ENCODE measurements at places on chromosomes 2 and 18.

DNA sequence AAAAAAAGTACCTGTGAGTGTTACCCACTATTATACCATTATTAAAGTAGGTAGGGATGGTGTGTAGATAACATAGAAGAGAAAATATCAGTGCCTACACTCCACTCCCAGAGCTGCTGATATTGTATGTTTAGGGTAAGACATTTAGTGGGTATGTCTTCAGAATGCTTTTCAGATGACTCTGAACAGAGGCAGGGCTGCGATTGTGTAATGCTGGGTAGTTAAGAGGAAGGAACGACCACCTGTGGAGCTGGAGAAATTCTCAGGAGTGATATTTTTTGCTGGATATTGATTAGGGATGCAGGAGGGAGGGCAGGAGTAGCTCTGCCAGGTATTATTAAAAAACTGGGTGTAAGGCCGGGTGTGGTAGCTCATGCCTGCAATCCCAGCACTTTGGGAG, 2.8 kb downstream of the CNOT11 start:
- no peak for DNase-seq

GRCh38 chr2:184367211-184367610, 231.1 kb upstream of the ZNF804A start:
- no peak for DNase-seq

DNA sequence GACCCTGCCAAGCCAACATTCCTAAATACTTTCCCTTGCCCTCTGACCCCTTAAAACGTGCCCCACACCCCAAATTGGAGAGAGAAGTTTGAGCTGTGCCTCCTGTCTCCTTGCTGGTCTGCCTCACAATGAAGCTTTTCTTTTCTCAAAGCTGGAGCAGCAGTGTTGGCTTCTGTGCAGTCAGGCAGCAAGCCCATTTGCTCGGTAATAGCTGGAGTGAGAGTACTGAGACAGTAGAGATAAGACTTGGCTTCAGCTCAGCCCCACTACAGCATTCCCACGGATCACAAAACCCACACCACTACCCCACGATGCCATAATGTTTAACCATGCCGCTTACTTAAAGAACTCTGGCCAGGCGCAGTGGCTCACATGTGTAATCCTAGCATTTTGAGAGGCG, 73.0 kb downstream of the NCAPH start:
- no peak for DNase-seq

- DNase-seq = no peak
These were observed 133.4 kb downstream of the RTP5 start for GRCh38 chr2:242002944-242003343.

- DNase-seq = no peak
These were observed 62.4 kb downstream of the SATB2 start for GRCh38 chr2:199395311-199395710.

- DNase-seq = no peak
These were observed 719 bp upstream of the ATP6V1B1 start for GRCh38 chr2:70934981-70935380.

DNA sequence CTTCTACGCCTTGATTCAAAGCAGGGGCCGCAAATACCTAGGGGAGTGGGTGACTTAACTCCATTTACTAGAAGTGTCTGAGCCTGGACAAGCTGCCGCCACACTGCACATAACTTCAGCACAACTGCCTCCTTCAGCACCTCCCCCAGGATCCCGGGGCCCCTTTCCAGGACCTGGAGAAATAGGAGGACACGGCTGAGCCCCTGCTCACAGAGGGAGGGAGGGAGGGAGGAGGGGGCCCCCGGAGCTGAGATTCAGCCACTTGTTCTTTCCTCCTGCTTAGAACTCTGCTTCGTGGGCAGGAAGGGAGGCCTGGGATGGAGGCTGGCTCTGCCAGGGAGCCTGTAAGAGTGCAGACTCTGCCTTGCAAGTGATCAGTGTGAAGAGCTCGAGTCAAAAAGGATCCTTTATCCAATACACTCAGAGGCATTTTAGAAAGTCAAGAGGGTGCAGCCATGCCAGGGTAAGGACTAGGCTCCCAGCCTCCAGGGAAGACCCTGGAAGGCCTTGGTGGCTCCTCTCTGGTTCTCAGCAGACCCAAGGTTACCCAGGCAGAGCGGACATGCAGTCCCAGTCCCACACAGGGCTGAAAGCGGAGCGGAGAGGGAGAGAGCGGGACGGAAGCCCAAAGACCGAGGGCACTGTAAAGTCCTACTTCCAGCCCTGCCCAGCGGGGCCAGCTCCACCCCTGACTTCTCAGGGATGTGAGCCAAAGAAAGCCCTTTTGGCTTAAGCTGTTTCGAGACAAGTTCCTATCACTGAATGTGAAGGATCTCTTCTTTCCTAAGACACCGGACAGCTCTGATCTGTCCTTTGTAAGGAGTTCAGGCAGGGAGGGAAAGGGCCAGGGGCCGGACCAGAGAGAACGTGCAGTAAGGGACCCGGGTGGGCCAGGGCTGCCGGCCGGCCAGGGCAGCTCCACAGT, 8.6 kb upstream of the ARMC9 start:
- no peak for DNase-seq

DNA sequence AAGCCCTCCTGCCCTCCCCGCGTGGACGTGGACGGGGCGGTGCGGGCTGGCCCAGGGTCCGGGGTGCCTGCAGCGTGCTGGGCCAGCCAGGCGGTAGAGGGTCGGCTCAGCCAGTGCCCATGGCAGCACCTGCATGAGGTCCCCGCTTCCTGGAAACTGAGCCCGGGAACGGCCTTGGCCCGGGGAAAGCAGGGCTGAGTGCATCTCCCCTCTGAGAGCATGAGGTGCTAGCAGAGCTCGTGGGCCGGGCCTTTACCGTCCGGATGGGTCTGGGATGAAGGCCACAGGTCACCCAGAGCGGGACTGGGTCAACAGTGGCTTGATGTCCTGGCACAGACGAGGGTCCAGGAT, 39.8 kb downstream of the TSHZ1 start:
- DNase-seq = no peak

DNA sequence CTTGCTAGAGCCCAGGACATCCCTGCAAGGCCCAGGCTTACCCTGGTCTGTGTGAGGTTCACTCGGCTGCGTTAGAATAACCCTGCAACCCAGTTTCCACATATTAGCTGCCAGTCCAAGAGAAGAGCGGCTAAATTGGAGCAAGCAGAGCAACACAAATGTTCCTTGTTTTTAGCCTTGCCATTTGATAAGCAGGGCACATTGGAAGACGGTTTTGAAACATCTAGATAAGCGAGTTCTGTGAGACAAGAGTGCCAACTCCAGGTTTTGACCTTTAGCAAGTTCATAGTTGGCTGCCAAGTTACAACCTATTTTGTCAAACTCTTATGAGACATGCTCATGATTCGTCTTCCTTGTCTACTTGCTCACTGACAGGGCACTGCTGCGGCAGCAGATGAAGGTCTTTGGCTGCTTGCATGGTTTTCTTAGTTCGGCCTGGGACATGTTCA, 23.5 kb downstream of the DPP4 start:
- no peak for DNase-seq

Data from CD4-positive, alpha-beta T cell treated with Interleukin-10 for 1 hour (primary cell).